COLO829 (cell line): ENCODE measurements at places on chromosomes 3 and 15.
A peak's percentile ranks its signal among the peaks of the same experiment; 100 is the strongest.

DNA sequence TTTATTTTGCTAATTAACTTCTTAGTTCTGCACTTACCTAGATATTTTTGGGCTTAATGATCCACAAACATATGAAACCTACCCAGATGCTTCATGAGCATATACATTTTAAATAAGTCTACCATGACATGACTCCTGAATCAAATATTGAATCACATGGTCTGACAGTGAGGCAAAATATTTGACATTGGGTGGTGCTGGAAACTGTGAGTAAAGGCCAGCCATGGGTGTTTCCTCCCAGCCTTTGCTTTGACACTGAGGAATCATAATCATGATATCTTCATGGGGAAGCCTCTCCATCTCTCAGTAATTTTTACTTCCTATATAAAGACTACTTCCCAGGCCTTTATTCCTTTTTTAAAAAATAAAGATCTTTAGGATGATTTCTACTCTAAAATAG lies 22.8 kb upstream of the SSR3 start:
- DNase-seq, result no peak

DNA sequence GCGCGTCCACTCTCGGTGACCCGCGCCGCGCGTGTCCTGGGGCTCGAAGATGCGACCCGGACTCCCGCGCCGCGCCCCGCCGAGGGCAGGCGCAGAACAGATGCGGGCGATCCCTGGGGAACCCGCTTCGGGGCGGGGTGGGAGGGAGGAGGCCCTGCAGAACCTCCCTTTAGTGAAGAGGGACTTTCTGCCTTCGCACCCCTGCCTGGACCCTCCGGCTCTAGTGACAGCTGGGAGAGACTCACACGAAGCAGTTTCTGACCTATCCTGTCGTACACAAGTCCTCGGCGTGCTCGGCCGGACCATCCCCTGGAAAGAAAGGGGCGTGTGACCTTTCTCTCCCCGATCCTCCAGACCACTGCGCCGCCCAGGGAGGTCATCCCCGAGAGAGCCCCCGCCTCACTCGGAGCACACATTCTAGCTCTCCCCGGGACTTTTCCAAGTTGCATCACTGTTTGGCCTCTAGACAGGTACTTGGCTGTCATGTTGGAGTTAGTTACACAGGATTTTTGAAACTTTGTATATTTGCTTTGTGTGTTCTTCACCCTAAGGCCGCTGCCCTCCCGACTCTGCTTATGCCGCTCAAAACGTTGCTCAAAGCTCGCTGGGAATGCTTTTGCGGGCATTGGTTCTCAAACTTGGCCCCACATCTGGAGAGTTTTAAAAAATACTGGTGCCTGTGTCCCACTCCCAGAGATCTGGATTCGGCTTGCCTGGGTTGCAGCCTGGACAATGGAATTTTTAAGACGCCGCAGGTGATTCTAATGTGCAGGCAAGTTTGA lies 582 bp downstream of the CGNL1 start:
- DNase-seq, result no peak

DNA sequence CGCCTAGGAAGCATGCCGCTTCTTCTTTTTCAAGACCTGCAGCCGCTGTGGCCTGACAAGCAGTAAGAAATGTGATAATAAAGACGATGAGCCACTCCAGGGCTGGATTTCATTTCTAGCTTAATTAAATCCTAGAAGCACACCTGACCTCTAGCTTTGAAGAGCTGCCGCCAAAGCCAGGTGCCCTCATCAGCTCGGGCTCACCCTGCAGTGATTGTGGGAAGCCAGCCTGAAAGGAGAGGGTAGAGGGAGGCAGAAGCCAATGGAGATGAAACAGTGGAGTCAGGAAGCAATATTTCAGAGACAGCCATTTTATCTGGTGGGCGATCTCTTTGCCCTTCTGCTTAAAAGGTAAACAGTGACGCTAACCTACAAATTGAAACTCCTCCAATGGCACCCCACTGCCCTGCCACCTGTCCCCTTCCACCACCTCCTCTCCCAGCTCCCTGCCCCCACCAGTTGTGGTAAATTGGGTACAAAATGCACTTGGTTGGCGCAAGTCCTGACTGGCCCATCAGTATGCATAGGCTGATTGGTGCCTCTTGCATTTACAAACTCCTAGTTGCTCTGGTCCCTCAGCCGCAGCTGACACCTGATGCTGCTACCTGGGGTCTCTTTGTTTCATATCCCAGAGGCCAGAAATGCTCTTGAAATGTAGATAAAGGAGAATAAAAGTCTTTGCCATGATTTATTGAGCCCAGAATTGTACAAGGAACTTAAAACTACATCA lies 385.3 kb downstream of the PDCD6IP start:
- no peak for DNase-seq

DNA sequence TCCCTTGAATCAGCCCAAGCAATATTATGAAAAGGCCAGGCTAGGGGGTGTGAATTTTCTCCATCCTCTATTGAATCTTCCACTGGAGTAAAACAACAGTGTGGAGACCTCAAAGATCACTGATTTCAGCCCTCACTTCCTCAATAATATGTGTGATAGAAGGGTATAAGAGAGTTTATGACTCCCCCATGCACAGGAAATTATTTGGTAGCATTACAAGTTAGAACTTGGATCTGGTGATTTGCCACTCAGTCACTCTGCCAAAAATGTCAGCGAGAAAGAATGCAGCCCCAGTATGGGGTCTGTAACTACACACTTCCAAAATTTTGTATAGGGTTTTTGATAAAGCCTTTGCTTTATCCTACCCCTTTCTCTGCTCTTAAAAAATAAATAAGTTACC lies 81.0 kb upstream of the KCNMB2 start:
- DNase-seq, result no peak

- DNase-seq, result no peak
These were observed 359.8 kb downstream of the LPP start for GRCh38 chr3:188513662-188514328.

DNA sequence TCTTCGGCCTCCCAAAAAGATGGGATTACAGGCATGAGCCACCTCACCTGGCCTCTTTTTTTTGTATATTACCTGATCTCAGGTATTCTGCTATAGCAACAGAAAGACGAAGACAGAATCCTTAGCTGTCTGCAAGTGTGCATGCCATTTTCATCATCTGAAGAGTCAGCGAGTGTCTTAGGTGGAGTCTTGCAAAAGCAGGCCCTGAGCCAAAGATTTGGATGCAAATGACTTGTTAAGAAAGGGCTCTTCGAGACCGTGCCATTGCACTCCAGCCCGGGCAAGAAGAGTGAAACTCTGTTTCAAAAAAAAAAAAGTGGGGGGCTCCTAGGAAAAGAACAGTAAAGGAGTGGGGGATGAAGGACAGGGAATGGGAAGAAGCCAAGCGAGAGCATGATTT lies 10.2 kb upstream of the TRIM69 start:
- DNase-seq, result no peak

DNA sequence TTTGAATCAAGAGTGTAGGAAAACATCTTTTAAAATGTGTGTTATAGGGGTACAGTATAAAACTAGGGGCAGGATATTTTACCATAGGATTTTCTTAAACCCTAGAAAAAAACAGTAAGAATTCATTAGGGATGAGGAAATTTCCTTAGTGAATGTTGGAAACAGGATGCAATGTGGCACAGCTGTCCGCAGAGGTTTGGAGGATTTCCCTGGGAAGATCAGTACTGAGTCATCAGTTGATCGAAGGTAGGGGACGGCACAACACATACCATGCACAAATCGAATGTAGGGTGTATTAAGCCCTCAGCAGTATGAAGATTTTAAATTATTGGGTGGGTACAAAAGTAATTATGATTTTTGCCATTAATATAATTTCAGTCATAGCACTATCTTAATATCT lies 49.9 kb downstream of the FNDC3B start:
- DNase-seq, result no peak

GRCh38 chr3:157573281-157573680 lies 70.1 kb upstream of the VEPH1 start:
- no peak for DNase-seq

- DNase-seq, result peak; percentile 65
These were observed 287.5 kb downstream of the PTPRG start for GRCh38 chr3:61848885-61849284.

GRCh38 chr15:37133602-37134001 lies 33.3 kb upstream of the MEIS2 start:
- DNase-seq, result peak; percentile 4

GRCh38 chr3:189232790-189233189 lies 61.0 kb downstream of the TPRG1 start:
- DNase-seq, result no peak

- no peak for DNase-seq
These were observed 106.6 kb downstream of the TGFBR2 start for GRCh38 chr3:30712991-30713390.

- no peak for DNase-seq
These were observed 158.8 kb downstream of the POLR2M start for GRCh38 chr15:57865294-57865693.

DNA sequence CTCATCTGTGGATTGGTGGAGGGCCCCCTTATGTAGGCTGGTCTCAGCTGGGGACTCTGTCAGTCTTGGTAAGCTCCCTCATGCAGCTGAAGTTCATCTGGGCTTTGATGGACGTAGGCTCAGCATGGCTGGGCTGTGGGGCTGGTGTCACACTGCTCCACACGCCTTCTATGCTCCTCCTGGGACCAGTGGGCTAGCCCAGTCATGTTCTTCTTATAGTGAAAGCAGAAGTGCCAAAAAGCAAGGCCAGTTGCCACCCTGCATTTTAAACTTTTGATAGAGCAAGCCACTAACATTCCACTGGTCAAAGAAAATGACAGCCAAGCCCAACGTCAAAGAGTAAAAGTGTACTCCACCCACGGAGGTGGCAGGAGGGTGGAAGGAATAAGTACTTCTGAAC lies 165.5 kb downstream of the MEX3B start:
- no peak for DNase-seq
